ENCODE measurements at places on chromosomes 11 and 22.
A peak's percentile ranks its signal among the peaks of the same experiment; 100 is the strongest.

DNA sequence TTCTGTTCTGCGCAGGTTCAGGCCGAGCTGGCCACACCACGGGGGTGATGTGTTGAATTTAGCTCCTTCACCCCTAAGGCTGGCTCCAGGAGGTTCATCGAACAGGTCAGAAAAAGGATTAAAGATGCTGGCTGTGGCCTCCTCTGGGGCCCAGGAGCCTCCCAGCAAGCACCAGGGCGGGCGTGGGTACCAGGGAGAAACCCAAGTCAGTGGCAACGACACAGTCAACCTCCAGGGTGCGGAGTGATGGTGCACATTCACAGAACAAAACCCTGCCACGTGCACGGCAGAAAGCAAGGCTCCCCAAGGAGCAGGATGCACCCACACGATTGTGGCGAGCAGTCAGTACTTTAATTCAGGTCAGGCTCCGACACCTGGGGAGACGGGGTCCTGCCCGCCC is 10.8 kb downstream of the C11orf24 start:
- no peak for DNase-seq

DNA sequence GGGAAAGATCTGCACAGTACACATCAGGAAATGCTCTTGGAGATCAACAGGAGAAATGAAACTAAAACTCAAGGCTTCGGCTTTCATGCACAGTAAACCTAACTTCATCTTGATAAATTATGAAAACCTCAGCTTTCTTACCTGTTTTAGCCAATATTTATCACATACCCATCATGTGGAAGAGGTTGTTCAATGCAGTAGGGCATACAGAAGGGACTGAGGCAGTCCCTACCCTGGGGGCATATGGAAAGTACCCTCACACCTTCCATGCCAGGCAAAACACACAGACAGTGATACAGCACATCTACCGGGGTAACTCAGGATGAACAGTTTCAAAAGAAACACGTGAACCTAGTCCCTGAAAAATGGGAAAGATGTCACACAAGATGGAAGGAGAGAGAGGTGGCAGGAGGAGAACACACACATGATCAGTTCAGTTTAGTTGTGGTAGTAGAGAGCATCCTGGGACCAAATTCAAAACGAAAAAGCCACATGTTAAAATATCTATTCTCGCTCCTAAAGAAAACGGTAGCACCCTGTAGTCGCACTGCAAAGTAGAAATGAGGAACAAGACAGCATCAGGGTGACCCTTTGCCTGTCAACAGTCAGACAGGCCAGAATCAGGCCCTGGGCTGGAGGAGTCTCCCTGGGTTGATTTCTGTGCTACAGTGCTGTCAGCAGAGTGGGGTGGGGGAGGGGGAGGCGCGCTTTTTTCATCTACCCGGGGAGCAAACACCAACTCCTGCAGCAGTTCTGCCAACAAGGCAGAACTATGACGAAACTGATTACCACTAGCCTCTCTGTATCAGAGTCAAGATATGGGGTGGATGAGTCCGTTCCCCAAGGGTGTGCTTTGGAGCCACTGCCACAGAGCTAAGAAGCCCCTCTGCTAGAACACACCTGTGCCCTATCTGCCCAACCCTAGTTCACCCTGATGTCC is 1.3 kb downstream of the HIRA start:
- DNase-seq = no peak

- DNase-seq = no peak
Measured at GRCh38 chr11:103867481-103867880, 169.0 kb upstream of the DDI1 start.

DNA sequence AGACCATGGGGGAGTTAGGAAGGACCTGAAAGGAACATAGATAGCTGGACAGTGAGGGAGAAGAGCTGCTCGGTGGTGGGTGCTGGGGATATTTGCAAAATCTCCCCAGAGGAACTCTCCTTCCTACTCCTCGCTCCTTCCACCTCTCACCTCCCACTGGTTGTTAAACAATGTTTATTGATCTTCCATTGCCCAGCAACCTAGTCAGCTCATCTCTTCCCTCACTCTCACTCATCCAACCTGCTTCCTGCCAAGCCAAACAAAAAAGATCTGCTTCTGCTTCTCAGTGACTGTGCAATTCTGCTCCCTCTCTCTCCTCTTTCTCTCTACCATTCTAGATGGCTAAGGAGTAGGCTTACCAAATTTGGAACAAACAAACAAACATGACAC is 115.0 kb downstream of the SLC1A2 start:
- DNase-seq = no peak

DNA sequence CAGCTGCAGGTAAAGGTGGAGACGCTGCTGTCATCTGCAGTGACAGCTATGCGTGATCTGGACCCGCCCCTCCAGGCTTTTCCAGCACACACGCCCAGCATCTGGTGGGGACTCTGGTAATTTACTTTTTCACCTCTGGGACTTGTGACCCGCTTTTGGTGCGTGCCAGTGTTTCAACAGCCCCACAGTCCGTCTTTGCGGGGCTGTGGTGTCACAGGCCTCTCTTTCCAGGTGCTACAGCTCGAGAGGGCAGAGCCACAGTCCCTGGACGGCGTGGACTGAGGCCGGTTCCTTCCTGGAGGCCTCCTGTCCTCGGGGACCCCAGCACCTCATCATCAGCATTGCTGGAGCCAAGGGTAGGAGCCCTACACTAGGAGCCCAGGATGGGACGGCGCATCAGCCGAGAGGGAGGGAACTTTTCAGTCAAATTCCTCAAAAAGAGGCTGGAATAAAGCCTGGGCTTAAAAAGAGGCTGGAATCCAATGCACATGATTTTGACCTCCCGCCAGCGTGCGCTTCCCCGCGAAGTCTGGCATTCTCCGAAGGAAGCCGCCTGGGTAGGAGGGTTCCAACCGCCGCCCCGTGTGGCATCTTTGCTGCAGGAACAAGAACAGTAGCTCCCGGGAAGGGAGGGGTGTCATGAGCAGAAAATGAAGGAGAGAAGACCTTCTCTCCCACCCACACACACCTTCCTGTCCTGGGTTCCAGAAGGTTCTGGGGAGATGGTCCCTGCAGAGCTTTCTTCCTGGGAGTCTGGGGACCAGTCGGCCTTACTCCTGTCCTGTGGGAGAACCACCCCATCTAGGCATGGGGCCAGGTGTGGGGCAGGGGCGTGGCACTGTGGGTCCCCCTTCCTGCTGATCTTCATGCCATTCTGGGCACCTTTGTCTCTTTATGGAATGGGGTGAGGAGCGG is 25.7 kb upstream of the KRTAP5-7 start:
- DNase-seq = no peak

DNA sequence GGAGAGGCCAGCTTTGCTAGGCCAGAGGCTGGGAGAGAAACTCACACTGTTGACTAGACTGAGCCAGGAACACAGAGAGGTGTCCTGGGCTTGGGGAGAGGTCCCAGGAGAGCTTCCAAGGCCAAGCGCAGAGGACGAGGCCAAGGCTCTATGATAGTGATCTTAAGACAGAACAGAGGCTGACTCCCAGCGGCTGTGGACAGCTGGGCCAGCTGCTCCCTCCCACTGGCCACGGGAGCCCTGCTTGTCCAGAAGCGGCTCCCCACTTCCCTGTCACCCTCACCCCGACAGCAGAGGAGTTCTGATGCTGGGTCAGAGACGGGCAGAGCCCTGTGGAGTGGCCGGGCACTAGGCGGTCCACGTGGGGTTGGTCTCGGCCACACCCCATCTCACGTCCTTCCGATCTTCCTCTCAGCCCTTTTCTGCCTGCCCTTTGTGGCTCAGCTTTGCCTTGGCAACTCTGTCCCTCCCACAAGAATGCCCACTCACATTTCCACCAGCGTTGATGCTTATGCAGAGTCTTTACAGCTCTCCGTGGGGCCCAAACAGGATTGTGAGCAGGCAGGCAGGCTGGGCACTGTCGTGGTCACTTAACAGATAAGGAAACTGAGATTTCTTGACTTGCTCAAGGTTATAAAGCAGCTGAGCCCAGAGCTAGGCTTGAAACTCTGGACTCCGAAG is 68.2 kb downstream of the FBXO7 start:
- no peak for DNase-seq

DNA sequence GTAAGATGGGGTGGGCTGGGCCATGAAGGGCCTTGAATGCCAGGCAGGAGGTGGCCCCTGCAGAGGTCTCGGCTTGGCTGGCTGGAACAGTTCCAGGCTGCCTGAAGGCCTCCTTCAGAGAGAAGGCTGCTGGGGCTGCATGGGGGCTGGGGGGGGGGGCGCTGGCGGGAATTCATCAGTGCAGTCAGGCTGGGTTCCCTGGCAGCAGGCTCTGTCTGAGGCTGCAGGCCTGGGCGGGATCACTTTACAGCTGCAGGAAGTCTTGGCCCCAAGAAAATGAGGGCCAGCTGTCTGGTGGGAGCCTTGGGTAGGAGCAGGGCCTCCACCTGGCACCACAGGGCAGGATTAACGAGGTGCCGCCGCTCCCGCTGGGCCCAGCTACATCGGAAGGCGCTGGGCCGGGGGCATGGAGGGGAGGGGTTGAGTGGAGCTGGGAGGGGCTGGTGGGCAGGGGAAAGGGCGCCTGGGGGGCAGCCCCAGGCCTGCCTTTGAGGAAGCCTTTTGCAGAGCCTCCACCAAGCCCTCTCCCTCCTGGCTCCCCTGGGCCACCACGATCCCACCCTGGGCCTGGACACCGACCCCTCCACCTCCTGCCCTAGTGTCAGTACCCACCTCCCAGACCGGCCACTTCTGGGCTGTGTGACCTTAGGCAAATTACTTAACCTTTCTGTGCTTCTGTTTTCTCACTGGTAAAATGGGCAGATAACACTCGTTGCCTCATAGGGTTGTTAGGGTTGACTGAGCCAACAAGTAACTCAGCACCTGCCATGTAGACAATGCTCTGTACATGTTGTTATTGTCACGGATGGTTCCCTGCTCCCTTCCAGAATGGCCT is 31.0 kb upstream of the HMOX1 start:
- DNase-seq = no peak

GRCh38 chr22:46007003-46007847 is 30.3 kb upstream of the WNT7B start:
- DNase-seq = peak; percentile 90

GRCh38 chr11:129975543-129975942 is 27.1 kb downstream of the PRDM10 start:
- DNase-seq = no peak

DNA sequence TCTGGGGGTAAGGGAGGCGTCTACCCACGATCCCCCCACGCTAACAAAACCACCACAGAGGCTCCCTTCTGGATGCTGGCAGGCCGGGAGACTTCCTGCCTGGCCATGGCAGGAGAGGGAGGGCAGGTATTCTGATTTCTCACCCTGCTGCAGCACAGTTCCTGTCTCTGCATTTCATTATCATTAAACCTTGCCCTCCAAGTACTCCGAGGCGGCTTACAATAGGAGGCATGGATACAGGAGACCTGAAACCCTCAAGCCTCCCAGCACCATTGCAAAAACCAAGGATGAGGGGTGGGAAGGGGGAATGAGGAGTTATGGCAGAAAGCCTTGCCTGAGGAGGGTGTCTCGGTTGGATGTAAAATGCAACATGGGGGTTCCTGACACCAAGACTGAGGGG is 44.1 kb upstream of the MN1 start:
- no peak for DNase-seq

GRCh38 chr11:92324890-92325289 is 100.3 kb downstream of the FAT3 start:
- DNase-seq = no peak

DNA sequence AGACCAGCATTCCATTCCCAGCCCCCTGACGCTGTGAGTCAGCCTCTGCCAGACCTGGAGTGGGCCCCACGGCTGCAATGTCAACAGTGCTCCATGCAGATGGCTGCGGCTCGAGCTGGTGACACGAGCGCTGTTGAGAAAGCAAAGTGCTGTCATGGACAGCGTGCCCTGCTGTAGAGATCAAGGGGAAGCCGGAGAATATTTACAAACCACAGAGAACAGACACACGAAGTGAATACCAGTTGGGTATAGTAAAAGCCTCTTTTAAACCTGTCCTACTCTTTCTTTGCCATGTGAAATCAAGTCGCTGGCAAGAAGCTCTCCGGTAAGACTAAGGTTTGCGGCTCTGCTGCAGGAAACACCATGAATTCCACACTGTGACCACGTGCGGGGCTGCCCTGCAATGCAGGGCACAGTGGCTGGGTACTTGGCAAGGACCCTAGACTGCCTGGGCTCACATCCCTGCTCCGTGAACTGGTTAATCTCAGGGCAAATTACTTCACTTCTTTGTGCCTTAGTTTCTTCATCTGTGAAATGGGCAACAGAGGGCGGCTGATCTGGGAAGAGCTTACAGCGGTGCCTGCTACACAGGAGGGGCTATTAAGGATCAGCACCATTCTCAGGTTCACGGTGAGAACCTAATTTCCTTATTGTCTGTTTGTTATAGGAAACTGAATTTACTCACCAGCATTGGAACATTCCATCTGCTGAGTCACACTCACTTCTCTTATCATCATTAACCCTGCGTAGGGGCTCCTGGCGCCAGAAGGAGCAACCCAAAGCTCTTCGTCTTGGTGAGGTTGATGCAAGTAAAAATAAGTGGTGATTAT is 27.8 kb upstream of the ELFN2 start:
- DNase-seq = peak; percentile 87

DNA sequence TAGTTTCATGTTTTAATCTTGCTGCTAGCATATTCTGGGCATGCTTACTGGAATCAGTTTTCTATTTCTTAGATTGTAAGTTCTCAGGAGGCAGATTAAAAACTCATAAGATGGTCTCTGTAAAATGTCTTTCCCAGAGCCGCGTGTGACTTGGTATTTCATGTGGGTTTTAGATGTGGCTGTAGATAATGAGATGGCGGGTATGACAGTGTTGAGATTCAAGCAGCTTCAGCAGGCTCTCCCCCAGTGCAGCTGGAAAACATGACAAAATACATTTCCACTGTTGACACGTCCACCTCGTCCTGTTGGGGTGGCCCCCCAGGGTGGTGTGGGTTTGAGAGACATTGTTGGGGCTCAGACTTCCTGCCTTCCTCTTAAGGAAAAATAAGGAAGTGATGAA is 106.8 kb downstream of the KIRREL3 start:
- DNase-seq = no peak

DNA sequence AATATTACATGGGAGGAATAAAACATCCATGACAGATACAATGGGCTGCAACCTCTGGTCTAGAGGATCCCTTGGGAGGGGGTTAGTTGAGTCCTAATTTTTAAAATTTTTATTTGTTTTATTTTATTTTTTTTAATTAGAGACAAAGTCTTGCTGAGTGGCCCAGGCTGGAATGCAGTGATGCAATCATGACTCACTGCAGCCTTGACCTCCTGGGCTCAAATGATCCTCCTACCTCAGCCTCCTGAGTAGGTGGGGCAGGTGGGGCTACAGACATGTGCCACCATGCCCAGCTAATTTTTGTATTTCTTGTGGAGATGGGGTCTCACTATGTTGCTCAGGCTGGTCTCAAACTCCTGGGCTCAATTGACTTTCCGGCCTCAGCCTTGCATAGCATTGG is 43.1 kb downstream of the FDX1 start:
- no peak for DNase-seq

DNA sequence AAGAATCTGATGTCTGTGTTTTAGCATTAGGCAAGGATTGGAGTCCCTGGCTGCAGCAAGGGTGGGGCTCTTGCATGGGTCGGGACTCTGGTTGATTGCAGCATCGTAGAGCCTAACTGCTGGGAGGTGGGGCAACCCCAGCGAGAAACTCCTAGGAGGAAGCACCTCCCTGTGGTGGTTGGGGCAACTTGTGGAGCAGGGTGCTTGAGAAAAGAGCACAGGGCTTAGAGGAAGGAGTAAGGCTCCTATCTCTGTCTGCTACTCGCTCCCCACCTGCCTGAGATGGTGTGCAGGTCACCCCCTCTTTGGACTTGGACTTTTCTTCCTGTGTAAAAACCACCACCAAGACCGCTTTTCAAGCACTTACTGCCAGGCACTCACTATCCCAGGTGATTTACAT is 15.6 kb downstream of the SREBF2 start:
- no peak for DNase-seq

Data from SJSA1 (cell line).